ENCODE measurements at places on chromosomes 2 and 18.
A peak's percentile ranks its signal among the peaks of the same experiment; 100 is the strongest.

DNA sequence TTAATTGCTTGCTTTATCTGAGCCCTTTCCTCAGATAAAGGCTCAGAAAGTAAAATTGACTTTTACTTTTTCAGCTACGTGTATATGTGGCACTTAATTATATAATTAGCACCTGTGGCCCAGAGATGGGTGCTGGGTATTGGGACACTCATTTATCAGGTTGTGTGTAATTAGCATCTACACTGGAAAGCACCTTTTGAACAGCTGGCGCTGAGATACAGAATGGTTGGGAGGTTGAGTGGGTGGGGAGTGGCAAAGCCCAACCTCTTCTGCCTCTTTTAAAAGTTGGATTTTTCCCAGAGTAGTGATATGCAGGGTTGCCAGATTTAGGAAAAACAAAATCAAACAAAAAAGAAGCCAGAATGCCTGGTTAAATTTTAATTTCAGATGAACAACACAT, 23.9 kb downstream of the SPTBN1 start:
- no peak for DNase-seq

DNA sequence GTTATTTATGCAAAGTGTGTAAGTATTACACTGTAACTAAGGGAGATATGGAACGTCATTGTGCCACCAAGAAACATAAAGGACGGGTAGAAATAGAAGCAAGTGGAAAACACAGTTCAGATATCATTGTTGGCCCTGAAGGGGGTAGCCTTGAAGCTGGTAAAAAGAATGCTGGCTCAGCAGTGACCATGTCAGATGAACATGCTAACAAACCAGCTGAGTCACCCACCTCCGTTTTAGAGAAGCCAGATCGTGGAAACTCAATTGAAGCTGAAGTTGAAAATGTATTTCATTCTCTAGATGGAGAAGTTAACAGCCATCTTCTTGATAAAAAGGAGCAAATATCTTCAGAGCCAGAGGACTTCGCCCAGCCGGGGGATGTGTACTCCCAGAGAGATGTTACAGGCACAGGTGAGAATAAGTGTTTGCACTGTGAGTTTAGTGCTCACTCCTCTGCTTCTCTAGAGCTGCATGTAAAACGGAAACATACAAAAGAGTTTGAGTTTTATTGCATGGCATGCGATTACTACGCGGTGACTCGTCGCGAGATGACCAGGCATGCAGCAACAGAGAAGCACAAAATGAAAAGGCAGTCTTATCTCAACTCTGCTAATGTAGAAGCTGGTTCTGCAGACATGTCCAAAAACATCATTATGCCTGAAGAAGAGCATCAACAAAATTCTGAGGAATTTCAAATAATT, 36.1 kb downstream of the ZNF407 start:
- DNase-seq, result no peak

DNA sequence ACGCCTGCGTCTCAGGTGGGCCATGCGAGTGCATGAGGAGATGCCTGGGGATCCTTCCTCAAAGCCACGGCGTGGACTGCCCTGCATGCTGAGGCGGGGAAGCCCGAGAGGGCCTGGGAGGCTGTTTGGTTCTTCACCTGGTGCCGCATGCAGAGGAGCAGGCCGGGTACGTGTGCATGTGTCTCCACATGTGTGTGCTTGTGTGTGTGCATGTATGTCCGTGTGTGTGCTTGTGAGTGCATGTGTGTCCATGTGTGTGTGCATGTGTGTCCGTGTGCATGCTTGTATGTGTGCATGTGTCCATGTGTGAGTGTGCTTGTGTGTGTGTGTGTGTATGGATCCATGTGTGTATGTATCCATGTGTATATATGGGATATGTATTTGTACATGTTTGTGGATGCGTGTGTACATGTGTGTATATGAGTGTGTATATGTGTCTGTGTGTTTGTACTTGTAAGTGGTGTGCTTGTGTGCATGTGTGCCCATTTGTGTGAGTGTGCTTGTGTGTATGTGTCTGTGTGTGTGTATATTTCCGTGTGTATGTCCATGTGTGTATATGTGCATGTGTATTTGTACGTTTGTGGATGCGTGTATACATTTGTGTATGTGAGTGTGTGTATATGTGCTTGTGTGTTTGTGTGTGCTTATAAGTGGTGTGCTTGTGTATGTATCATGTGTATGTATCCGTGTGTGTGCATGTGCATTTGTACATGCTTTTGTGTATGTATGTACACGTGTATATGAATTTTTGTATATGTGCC, 79.0 kb downstream of the PTGR3 start:
- no peak for DNase-seq

DNA sequence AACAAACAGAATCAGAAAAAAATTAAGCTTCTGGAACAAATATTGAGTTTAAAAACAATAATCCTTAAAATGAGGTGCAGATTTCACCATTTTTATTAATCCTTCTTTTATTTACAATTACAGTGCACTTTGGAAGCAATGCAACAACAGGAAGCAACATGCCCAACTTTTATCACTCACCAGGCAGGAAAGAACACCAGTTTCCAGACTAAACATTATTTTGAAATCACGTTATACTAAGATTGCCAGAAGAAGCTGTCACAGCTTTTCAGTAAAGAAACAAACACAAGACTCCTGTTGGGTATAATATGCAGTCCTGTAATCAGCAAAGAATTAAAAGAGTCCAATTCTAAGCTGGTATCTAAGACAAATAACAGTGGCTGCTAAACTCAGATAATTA, 137.9 kb upstream of the ZC3H15 start:
- no peak for DNase-seq

GRCh38 chr2:16773080-16773713, 107.6 kb upstream of the CYRIA start:
- DNase-seq, result peak; percentile 80

DNA sequence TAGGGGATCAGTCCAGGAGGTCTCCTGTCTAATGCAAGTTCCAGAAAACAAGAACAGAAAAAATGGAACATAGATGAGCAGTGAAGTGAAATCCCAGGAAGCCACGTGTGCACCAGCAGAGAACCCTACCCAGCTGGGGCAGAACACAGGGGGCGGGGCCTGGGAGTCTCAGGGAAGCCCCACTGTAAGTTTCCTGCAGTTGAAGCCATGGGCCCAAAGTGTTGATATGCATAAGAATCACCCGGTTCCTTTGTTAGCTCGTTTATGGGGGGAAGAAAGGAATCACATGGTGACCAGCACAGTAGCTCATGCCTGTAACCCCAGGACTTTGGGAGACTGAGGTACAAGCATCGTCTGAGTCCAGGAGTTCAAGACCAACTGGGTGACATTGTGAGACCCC, 131.3 kb downstream of the INO80D start:
- DNase-seq, result no peak

DNA sequence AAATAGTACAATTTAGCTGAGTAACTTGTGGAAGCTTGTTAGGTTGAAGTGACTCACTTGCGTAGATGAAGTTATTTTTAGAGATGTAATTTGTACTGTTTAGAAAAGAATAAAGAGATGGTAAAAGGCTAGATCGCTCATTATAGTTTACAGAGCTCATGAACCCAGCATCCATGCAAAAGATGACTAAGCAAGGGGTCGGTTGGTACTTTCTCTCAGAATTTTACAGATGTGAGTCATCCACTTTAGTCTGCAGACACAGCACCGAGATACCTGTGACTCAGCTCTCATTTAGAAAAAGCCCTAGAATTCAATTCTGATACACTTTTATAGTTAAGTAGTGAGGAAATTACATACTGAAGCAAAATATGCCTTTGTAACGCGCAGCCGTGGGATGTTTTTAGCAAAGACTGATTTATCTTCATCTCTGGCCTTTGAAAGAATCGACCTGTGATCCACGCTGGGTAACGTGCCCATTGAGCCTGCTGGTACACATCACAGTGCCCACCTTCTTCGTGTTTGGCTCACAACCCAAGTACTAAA, 116.5 kb upstream of the FOSL2 start:
- no peak for DNase-seq

DNA sequence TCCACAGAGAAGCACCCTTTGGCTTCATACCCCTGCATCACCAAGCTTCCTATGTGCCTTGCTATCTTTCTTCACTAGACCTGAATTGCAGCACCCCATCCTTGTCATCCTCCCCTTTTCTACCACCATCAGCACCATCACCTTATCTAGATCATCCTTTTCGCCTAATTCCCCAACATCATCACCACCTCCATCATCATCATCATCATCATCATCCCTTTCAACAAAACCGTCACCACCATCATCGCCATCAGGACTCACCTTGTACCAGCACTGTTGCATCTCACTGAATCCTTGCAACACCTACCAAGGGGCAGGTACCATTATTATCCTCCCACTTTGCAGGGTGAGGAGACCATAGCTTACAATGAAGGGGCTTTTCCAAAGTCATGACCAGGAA, 10.8 kb upstream of the ECEL1 start:
- no peak for DNase-seq

DNA sequence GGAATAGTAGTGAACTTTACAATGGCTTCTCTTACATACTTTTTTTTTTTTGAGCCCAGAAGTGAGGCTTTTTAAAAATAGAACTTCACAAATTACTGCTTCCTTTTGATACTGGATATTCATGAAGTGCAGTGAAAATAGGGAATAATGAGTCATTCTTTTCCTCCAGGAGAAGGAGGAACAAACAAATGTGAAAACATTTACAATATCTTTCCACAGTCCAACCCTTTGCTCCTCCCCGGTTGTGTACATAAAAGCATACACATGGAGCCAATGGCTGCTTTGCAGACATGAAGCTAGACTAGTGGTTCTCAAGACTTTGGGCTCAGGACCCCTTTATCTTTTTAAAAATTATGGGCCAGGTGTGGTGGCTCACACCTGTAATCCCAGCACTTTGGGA, 266.9 kb downstream of the GBX2 start:
- no peak for DNase-seq

DNA sequence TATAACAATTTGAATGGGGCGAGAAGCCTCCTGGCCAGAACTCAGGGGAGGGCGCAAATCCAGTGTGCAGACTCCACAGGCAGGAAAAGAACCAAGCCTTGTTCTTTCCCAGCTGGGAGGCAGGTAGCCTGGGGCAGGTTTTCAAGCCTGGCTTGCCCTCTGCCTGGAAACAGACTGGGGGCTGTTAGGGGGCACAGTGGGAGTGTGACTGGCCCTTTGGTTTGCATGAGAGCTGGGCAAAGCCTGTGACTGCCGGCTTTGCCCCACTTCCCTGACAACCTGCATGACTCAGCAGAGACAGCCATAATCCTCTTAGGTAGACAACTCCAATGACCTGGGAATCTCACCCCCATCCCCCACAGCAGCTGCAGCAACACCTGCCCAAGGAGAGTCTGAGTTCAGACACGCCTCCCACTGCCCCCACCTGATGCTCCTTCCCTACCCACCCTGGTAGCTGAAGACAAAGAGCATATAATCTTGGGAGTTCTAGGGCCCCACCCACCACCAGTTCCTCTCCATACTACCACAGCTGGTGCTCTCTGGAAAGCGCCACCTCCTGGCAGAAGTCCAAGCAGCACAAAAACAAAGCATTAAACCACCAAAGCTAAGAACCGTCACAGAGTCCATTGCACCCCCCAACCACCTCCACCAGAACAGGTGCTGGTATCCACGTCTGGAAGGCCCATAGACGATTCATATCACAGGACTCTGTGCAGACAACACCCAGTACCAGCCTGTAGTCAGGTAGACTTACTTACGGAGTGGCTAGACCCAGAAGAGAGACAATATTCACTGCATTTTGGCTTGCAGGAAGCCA, 402.5 kb downstream of the STK39 start:
- DNase-seq, result peak; percentile 81

DNA sequence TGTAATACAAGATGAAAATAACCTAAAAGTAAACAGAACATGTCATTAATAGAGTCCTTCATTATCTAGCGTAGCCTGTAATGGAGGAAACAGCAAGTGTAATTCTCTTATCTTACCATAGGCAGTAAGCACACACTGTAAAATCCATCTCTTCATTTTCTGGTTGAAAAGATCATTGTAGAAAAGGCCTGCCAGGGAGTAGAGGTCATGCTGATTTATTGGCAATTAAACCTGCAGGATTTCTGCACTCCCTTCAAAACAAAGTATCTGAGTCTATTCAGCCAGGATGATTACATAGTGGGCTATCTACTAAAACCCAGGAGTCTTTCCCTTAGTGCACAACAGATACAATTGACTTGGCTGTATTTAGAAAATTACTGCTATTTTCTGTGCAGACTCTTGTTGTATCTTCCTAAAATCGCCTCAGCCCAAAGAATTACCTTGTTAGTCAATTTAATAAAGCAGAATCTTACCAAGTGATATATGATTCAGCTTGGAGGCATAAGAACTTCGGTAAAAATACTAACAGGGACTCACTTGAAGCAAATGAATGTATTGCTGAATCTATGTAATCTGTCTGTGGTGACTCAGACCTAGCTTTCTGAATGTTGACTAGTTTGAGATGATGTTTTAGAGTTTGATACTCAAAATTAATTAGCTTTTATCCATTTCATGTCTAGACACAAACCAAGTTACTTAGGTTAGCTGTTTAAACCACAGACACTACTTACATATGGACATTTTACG, 250.4 kb upstream of the STON1 start:
- DNase-seq, result no peak

DNA sequence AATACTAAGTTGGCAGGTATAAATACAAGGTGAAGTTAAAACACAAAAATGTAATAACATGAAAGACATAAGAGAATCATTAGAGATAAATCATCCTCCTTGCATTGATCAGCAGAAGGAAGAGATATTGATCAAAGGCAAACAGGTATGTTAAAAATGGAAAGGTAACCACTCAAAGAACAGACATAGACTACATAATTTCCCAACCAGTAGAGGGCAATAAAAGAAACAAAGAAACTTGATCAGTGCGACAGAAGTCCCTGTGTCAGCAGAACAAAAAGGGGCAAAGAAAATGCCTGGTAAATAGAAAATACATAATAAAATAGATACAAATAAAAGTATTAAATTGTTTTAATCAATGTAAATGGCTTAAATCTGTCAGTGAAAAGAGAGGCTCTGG, 53.6 kb downstream of the FAM228A start:
- DNase-seq, result peak; percentile 65

- DNase-seq, result no peak
Measured at GRCh38 chr2:25316101-25316500, 25.6 kb downstream of the DNMT3A start.

GRCh38 chr2:59389240-59389639, 1148.1 kb upstream of the FANCL start:
- DNase-seq, result no peak

- DNase-seq, result no peak
Measured at GRCh38 chr2:151358166-151358970, 976 bp downstream of the TNFAIP6 start.

GRCh38 chr2:172452845-172453244, 25.5 kb downstream of the ITGA6 start:
- no peak for DNase-seq

- no peak for DNase-seq
Measured at GRCh38 chr18:64311859-64312258, 163.0 kb upstream of the LINC00305 start.

DNA sequence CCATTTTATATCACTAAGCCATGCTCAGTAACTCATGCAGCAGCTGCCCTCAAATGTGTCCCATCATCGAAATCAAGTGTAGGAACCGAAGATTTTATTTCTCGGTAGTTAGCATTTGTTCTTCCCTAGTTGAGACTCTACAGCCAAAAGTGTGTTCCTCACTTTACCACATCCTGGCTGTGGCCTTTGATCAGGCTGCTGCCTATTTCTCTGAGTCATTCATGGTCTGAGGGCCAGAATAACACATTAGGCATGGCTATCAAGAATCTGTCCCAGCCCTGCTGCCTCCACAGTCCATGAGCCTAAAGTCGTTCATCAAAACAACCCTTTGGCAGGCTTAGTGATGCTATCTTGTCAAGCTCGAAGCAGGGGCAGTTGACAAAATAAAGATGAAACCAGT, 300.1 kb downstream of the TDRD15 start:
- DNase-seq, result no peak

- DNase-seq, result no peak
Measured at GRCh38 chr2:219772697-219773096, 145.3 kb downstream of the SLC4A3 start.
